CD4-positive, alpha-beta T cell (primary cell): ENCODE measurements at places on chromosomes 13 and 19. TPM values are rescaled to one million over a fixed set of nuclear protein-coding genes. Genes with fewer than 3 reads are reported as not detected.

CBY2 gene
- total RNA-seq = not detected

PTPRS gene
- total RNA-seq = 5.3 TPM

LILRA2 gene
- 0.78 TPM for total RNA-seq

DIRAS1 gene
- total RNA-seq = not detected

PCDH8 gene
- total RNA-seq = not detected

N4BP2L2 gene
- 171 TPM for total RNA-seq

C19orf67 gene
- not detected for total RNA-seq

PRR20C gene
- total RNA-seq = not detected

MISP gene
- total RNA-seq = not detected

HIF3A gene
- total RNA-seq = not detected

CAPN12 gene
- 1.6 TPM for total RNA-seq

DKKL1 gene
- not detected for total RNA-seq

NLRP7 gene
- not detected for total RNA-seq

ZNF628 gene
- 27.2 TPM for total RNA-seq

GRK1 gene
- total RNA-seq = not detected

RASAL3 gene
- total RNA-seq = 91.8 TPM

ZFP82 gene
- 3.4 TPM for total RNA-seq

PARP4 gene
- 29.6 TPM for total RNA-seq

RAB3A gene
- total RNA-seq = 28.9 TPM

CEACAM20 gene
- not detected for total RNA-seq

CD33 gene
- total RNA-seq = 1.7 TPM
